ENCODE measurements at places on chromosomes 1 and 21. TPM values are rescaled to one million over a fixed set of nuclear protein-coding genes. Genes with fewer than 3 reads are reported as not detected.

- no peak for DNase-seq
These were observed 47.8 kb downstream of the GADD45A start for GRCh38 chr1:67732750-67733151.

DNA sequence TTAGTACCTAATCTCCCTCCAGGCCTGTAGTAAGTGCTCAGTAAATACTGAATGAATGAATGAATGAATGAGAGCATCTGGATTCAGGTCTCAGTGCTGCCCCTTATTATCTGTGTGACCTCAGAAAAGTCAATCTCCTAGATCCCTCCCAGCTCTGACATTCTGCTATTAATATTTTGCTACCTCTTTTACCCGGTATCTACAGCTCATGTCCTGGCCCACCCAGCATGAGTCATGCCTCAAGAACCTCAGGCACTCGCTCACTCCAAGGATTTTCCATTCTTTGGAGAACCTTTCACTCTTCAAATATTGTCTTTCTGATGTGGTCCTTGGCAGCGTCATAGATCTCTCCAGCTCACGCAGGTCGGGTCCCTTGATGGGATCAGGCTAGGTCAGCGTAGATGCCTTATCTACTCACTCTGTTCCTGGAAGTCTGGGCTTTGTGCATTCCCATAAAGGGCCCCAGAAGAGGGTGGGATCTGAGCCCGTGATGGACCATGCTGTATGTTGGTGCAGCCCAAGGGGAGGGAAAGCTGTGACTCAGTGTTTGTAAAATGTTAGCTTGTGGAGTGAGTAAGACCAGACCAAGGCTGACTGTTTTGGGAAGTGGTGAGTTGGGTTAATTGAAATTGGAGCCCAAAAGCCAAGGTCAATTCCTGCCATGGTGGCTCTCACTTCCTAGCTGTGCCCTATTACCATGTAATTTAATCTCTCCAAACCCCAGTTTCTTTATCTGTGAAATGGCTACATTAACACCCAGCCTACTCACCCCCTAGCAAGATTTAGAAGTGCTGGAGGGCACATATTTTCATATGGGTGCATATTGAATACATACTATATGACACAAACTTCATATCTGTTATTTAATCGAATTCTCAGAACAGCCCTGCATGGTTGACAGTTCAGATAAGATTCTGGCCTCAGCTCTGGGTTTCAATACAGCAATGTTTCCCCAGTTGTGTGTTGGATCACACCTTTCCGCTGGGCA, 214.1 kb upstream of the USP24 start:
- peak; percentile 70 for DNase-seq

DNA sequence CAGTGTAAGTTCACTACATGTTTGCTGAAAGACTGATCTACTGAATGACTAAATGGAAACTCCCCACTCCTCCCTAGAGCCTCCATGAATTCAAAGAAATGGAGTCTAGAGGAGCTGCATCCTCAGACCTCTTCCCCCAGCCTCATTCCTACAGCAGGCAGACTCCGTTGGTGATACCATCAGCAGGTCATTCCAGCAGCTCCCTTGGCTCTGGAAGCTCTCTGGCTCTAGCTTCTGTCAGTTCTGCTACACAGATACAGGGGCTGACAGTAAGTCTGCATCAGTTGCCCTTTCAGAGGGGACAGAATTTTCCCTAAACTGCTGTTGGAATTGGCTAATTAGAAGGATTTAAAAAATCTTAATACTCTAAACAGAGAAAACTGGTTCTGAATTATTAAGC, 31.7 kb upstream of the DMRTA2 start:
- DNase-seq, result no peak

DNA sequence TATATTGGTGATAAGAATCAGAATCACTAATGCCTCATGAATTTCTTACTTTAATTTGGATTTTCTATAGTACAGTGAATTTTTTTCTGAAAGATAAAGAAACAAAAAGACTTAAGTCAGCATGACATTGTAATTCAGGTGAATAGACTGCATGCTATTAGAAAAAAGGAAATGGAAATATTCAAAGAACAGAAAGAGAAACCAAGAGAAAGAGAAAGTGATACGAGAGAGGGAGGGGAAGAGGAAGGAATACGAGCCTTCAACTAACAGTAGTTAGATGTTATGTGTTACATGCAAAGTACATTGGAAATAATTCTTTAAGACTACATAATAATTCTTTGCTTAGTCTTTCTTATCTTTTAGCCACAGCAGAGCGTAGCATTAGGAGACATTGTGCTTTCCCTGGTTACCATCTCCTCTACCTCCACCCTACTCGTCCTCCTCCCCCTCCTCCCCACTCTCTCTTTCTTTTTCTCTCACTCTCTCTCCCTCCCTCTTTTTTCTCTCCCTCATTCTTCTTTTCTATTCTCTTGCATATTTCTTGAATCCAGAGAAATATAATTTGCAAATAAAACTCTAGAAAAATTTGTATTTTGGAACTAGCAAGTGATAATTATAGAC, 46.4 kb upstream of the ADGRL4 start:
- no peak for DNase-seq

SH2D5 gene
- 0.55 TPM for total RNA-seq

TNNT2 gene
- 0.81 TPM for total RNA-seq

DHDDS gene
- total RNA-seq, result 16.6 TPM

ASPM gene
- total RNA-seq, result 0.68 TPM

GBP1 gene
- 37.8 TPM for total RNA-seq

PROK1 gene
- 3.2 TPM for total RNA-seq
